ENCODE measurements at places on chromosomes 12 and 14. TPM values are rescaled to one million over a fixed set of nuclear protein-coding genes. Genes with fewer than 3 reads are reported as not detected.

VRTN gene
- total RNA-seq, result not detected

DNA sequence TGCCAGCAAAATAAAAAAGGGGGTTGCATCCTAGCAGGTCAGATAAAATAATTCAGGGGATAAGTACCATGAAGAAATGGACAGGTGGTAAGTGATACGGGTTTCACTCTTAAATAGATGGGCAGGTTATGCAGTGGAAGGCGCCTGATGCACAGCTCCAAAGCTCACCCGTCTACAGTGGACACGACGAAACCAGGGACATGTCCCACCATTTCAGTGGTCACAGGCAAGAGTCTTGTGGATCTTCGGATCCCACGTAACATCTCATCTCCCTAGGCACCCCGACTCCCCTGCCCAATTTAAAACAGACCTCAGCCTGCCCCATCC is 60.5 kb downstream of the DDX51 start:
- DNase-seq, result no peak

DNA sequence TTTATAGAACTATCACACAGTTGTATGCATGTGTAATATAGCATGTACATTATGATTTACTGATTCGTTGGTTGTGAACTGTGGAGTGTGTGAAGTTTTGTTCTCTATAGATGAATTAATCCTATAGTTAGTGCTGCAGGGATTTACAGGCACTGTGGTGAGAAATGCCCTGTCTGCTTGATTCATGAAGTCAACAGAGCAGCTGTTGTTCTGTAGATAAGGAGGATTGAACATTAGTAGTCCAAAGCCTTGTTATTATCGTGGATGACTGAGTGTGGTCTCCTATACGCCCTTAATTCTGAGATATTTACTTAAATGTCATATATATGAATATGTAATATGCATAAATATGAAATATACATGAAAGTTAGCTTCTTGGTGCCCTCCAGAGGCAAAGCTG is 98.3 kb downstream of the DNAH10 start:
- DNase-seq, result no peak

- DNase-seq, result no peak
Observed at GRCh38 chr12:12620730-12621315, 9.1 kb downstream of the CREBL2 start.
